ENCODE measurements at places on chromosomes 6 and 20.

DNA sequence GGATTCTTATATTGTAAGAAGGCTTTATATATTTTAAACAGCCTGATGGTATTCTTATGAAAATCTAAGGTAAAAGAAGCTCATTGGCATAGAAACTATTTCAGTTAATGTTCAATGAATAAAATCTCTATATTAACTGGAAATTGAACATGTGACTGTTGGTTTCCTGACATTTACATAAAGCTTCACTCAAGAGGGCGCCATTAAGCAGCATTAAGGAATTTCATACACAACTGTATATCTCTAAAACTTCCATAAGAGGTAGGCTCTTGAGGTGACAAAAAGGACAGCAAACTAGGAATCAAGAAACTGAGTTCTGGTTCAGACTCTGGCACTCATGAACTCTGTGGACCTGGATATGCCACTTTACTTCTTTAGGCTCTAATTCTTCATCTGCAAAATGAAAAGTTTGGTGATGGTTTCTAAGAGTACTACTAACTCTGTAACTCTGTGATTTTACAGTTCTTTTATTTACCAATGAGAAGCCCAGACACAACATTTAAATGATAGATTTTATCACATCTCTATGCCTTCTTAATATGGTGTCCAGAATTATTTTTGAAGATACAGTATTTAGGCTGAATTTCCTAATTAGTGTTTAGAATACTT, 147.5 kb downstream of the FLRT3 start:
- ATAC-seq: peak; percentile 24

DNA sequence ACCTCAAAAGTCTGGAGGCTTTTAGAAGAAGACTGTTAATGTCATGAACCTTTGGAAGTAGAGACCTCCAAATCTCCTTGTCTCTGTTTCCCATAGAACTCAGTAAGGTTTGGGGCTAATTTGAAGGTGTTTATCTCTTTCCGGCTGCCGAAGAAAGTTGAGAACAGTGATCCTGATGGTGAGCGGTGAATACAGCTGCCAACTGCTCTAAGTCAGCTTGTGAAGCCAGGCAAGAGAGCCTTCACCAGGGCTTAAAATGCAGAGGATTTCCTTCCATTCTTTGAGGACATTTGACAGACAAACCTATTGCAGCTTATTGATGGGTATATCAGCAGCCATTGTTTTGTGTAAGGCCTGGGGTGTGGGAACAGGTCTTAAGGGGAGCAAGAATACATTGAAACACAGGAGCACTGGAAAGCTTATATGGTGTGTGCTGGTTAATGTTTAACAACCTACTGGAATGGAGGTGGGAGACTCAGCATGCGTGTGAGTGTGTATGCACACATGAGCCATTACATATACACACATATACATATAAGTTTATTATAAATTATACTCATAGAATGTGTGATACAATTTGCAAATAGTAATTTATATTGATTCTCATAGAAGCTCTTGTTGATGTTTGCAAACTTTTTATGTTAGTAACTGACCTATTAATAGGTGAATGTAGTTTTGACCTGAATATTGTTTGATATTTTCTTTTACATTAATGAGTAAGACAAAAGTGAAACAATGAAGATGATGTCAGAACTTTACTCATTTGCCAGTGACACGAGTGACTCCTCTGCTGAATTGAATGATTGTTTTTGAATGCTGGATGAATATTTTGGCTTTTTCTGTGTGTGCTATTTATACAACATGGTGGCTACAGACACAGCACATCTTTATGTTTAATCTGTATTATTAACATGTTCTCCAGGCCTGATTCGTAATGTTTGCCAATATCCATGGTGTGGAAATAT, 18.1 kb downstream of the PLEKHG1 start:
- peak; percentile 30 for ATAC-seq

- ATAC-seq: no peak
Measured at GRCh38 chr20:52817981-52818380, 154.2 kb upstream of the TSHZ2 start.

- ATAC-seq: no peak
Measured at GRCh38 chr20:51017251-51017650, 5.7 kb downstream of the KCNG1 start.

DNA sequence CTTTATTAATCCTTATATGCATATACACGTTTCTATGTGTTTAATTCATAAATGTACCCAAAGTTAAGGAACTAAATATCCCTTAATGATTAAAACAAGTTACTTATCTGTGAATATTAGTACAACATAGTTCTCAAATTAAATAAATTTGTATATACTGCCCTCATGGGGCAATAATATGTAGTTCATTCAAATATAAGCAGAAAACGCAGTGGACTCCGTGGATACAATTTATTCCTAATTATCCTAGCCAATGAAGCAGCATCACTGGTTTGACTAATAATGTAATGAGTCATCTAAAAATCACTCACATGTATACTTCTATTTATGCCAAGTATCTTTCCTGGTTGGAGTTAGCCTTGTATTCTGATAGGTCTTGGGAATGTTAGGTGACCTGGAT, 111.6 kb downstream of the TBC1D32 start:
- ATAC-seq: no peak

- no peak for ATAC-seq
Measured at GRCh38 chr6:83889621-83890020, 30.1 kb downstream of the CYB5R4 start.

- ATAC-seq: no peak
Measured at GRCh38 chr6:92892626-92893170, 526.7 kb downstream of the EPHA7 start.

DNA sequence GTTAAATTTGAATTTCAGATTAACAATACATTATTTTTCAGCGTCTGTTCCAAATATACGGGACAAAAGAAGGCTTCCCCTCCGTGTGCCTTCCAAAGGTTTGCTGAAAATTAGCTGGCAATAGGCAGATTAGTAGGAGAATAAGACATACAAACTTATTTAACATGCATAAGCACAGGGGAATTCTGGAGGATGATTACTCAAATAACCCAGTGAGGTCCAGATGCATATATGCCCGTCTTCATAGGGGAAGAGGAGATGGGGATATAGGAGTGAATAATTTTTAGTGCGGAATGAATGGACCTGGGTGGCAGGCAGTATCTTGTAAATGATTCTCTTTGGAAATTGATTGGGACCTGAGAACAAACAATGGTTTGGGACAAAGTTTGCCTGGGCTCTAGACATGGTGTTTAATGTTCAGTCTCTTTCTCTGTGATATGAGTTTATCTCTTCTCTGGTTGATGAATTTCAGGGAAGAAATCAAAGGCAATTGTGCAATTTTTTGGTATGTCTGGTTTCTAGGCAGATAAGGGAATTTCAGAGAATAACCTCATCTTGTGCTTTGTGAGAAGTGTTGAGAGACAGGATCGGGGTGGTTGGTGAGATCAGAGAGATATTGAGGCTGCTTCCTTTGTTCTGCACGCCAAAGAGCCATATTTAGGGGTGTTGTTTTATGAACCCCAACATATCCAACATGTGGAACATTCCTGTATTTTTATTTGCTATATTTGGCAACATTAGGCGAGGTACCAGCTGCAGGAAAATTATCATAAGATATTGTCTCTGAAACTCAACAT, 63.7 kb downstream of the MKKS start:
- ATAC-seq: no peak

DNA sequence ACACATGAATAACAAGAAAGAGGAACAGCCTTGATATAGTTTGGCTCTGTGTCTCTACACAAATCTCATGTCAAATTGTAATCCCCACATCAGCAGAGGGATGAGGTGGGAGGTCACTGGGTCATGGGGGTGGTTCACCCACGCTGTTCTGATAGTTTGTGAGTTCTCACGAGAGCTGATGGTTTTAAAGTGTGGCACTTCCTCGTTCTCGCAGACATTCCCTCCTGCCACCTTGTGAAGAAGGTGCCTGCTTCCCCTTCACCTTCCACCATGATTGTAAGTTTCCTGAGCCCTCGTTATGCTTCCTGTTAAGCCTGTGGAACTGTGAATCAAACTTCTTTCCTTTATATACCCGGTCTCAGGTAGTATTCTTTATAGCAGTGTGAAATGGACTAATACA, 13.1 kb downstream of the SRPK1 start:
- no peak for ATAC-seq

DNA sequence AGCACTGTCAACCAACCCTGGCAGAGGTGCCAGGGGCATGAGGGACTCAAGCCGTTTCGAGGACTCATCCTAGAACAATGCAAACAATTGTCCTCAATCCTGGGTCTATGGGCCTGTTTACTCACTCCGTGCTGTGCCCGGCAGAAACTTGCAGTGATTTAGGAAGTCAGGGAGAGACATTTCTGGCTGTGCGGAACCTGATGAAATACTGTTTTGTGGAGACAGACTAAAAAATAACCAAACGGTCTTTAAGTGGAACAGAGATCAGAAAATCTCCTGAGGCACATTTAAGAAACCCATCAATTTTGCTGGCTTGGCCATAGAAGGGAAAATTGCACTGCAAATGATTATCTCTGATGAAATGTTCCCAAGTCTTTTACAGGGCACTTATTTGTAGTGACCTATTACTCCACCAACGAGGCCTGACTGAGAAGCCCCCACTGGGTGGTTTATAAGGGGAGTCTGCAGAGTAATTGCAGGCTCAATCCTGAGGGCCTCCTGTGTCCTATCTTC, 79.8 kb upstream of the KCNK16 start:
- ATAC-seq: peak; percentile 17

DNA sequence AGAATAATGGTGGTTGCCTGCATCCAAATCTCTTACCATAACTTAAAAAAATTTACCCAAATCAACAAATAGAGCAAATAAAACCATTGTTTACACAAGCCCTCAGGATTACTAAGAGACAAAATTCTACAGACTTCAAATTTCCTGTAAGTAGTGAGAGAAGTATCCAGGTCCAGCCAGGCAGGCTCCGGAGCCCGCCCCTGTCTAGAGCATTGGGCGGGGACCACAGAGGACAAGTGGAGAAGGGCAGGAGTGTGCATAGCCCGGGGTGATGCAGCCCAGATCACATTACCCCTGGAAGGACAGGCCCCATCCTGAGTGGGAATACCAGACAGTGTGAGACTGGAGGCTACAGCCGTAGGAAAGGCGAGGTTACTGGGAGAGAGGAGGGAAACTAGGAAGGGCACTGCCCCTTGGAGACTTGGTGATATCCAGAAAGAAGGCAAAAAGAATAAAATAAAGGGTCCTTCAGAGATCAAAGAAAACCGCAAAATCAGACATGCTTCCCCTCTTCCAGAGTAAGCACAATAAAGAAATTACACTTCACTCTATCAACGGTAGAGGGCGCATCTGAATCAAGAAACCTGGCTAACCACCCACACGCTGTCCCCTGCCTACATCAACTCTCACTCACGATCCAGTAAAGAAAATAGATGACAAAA, 26.6 kb downstream of the RIN2 start:
- ATAC-seq: peak; percentile 94

DNA sequence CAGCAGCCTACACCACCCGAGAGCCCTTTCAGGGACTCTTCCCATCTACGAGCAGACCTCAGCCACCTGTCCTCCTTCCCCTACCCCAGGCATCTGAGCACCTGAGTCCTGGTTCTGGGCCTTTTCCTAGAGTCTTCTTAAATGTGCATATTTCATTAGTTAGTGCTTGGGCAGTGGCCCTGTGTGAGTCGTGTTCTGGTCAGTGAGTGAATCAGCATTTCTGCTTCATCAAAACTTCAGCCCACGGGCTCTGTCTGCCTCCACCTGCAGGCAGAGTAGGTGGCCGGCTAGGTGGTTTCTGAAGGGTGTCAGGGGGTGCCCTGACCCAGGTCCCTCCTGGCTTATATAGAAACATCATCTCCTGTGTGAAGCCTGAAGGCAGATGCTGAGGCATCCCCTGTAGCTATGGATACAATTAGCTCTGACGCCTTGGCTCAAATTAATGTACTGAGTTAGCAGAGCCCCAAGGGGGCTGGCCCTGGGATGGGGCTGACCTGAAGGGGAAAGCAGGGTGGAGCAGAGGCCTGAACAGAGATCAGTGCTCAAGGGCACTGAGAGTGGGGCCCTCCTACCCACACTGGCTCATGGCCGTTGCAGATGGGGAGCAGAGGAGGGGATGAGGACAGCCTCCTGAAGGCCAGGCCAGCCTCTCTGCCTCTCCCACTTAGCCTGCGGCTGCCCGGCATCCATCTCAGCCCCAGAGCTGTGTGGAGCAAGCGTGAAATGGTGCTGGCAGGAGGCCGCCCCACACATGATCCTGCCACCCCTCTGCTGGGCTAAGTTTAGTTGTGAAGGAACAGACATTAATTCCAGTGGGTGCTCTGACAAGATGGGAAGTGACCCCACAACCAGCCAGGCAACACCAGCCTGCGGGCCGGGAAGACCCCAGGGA, 13.6 kb downstream of the IP6K3 start:
- ATAC-seq: peak; percentile 36

DNA sequence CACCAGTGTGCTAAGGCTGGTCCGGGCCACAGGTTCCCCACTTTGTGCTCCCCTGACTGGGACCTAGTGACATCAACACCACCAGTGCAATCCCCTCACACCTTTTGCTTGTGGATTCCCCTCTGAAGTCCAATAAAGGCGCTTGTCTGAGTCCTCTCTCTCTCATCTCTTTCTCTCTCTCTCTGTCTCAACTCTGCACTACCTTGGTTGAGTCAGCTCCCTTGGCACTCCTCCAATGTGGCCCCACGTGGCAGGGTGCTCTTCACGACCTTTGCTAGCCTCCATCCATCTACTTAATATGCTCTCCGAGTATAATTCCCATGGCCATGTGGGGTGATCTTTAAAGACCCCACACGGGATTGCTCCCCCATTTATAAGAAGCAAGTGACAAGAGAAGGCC, 385.0 kb downstream of the CD83 start:
- ATAC-seq: no peak

DNA sequence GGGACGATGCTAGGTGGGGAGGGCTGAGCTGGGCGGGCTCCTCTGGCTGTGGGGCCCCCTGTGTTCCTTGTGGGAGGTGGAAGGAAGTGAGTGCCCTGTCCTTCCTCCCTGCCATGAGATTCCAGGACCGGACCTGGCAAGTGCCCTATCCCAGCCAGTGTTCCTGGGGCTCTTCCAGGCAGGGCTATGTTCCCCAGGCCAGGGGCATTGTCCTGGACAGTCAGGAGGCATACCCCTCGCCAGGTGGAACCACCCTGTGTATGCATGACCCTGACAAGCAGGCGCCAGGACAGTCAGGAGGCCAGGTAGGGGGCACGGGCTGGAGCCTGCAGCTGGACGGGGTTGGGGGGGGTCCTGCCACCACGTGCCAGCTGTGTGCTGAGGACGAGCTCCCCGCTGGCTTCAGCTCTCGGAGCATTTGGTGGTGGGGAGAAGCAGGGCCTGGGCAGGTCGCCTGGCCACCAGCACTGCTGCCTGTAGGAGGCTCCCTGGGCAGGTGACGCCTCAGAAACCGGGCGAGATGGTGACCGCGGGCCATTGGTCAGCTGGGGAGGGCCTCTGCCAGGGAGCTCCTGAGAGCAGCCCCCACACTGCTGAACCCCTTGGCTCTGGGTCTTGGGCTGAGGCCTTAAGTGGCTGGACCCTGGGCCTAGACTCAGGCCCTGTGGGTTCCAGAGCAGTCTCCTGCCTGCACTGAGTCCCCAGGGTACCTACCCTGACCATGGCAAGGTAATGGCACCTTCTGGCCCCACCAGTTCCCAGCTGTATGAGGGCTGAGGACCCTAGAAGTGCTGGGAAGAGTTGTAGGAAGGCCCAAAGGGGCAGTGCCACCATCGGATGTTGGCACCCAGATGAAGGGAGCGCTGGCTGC, 694 bp downstream of the SLC17A9 start:
- no peak for ATAC-seq

Data from motor neuron (in vitro differentiated cells).